Progenitor cell of endocrine pancreas (in vitro differentiated cells): ENCODE measurements at places on chromosomes 16 and 17.

GRCh38 chr16:48168075-48168474 is 12.3 kb upstream of the ABCC12 start:
- DNase-seq: no peak

DNA sequence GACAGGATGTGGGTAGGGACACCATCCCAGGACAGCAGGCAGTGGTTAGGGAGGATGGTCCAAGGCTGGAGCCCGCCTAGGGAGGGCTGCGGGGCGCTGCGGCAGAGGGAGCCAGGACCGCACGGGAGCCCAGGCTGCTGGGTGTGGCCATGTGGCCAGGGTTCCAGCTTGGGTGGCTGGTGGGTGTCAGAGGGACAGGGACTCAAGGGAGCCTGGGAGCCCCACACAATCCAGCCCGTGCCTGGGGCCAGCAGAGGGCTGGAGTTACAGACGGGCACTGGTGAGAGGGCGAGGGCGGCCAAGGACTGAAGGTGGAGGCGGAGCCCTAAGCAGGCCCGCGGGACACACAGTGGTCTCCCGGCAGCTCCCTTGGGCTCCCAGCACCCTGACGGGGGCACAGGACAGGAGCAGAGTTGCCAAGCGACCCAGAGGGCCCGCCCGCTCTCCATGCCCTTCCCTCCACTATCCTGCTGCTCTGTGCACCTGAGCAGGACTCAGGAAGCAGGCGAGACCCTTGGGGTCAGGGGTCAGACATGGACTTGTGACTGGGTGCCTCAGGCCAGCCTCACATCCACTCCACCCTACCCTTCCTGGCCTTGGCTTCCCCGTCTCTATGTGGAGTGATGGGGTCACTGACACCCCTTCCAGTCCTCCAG is 7.1 kb downstream of the MRPL28 start:
- DNase-seq: no peak

- no peak for DNase-seq
Observed at GRCh38 chr17:60554377-60554788, 28.3 kb upstream of the APPBP2 start.

GRCh38 chr17:44979426-44979995 is 11.4 kb upstream of the C1QL1 start:
- no peak for DNase-seq

- no peak for DNase-seq
Observed at GRCh38 chr17:37177254-37177870, 198.4 kb upstream of the C17orf78 start.

DNA sequence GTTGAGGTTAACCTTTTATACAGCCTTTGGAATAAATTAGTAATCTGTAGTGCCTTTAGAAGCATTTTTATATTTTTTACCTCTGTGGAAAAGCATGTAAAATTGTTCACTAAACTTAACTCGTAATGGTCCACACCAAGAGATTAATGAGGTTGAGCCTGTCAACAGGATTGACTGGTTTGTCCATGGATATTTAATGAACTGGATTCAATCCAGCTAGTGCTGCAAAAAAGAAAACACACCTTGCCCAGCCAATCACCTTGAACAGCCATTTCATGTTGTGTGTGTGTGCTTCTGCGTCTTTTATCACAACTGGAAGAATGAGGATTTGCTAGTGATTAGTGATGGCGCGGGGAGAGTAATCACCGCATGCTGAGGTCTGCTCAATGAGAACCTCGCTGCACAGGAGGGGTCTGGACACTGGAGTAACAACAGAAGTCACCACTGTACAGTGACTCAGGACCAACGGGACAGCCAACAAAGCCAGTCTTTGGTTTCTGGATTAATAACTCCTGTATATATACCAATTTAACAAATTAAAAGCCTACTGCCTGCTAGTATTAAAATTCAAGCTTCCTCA is 33.7 kb downstream of the LITAFD start:
- DNase-seq: no peak

- no peak for DNase-seq
Observed at GRCh38 chr17:71709271-71709890, 411.4 kb upstream of the SOX9 start.

- no peak for DNase-seq
Observed at GRCh38 chr17:5897275-5897911, 172.8 kb upstream of the WSCD1 start.

GRCh38 chr16:14427371-14427948 is 202.6 kb downstream of the PARN start:
- DNase-seq: no peak

GRCh38 chr16:1494129-1494640 is 1.0 kb downstream of the TELO2 start:
- no peak for DNase-seq

DNA sequence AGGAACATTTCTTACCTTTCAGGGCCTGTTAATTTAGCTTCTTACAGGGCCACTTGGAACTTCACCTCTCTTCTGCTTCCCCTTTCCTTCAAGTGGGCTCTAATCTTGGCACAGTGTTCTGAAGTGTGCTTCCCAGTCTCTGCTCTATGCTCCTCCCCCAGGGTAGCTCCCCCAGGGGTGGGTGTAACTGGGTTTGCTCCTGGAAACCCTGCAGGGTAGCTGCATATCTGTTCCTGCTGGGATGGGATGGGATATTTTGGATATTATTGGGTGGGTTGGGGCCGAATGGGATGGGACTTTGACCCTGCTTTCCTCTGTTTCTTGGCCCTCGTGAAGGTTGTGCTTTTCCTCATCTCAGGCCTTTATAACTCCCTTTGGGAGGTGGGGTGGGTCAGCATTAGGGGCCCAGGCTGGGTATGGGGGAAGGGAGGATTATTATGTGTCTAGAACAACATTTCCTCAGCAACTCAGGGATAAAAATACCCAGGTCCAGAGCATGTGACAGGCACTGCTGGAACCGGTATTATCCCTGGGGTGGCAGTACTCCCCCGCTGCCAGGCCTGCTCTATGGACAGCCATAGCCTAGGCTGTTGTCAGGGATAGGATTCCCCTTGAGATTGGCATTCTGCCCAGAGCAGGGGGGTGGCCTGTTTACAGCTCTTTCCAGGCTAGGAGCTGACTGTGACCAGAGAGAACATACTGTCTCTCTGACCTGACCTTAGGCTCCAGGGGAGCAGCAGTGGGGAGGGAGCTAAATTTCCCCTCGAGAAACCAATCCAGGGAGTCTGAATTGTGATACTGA is 5.0 kb downstream of the NFE2L1 start:
- DNase-seq: no peak

- DNase-seq: no peak
Observed at GRCh38 chr17:66547151-66547865, 244.9 kb downstream of the PRKCA start.

- DNase-seq: no peak
Observed at GRCh38 chr17:20315821-20316220, 151.5 kb downstream of the LGALS9B start.

DNA sequence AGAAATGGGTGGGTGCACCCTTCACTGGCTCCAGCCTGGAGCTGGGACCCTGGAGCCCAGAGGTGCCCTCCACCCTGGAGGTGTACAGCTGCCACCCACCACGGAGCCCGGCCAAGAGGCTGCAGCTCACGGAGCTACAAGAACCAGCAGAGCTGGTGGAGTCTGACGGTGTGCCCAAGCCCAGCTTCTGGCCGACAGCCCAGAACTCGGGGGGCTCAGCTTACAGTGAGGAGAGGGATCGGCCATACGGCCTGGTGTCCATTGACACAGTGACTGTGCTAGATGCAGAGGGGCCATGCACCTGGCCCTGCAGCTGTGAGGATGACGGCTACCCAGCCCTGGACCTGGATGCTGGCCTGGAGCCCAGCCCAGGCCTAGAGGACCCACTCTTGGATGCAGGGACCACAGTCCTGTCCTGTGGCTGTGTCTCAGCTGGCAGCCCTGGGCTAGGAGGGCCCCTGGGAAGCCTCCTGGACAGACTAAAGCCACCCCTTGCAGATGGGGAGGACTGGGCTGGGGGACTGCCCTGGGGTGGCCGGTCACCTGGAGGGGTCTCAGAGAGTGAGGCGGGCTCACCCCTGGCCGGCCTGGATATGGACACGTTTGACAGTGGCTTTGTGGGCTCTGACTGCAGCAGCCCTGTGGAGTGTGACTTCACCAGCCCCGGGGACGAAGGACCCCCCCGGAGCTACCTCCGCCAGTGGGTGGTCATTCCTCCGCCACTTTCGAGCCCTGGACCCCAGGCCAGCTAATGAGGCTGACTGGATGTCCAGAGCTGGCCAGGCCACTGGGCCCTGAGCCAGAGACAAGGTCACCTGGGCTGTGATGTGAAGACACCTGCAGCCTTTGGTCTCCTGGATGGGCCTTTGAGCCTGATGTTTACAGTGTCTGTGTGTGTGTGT is 46.8 kb downstream of the IL21R start:
- no peak for DNase-seq

GRCh38 chr16:3050487-3050886 is 4.1 kb downstream of the MMP25 start:
- no peak for DNase-seq

DNA sequence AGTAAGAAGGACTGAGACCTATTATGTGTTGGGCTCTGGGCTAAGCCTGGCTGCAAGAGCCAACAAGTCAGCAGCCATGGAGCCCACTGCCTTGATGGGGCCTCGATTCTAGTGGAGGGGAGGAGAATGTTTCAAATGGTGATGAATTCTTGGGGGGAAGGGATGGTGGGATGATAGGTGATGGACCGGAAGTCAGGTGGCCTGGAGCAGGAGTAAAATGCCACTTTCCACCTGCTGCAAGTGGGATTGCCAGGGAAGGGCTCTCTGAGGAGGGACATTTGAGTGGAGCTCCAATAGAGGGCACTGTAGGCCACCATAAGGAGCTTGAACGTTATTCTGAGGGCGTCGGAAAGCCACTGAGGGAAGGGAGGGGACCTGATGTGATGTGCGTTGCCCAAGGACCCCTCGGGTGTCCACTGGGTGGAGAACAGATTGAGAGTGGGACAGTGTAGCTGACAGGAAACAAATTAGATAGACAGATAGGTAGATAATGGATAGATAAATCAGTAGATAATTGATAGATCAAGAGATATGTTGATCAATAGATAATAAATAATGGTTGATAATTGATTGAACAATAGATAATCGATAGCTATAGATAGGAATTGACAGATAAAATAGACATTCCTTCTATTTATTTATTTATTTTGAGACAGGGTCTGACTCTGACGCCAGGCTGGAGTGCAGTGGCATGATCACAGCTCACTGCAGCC is 18.2 kb upstream of the NXPH3 start:
- no peak for DNase-seq

GRCh38 chr16:978403-978802 is 3.2 kb upstream of the SOX8 start:
- DNase-seq: no peak

GRCh38 chr17:70034158-70034557 is 40.9 kb upstream of the KCNJ16 start:
- no peak for DNase-seq

- DNase-seq: no peak
Observed at GRCh38 chr16:85173146-85173980, 61.1 kb upstream of the CIBAR2 start.

- peak; percentile 72 for DNase-seq
Observed at GRCh38 chr17:19762515-19762961, 14.4 kb upstream of the ALDH3A1 start.

- no peak for DNase-seq
Observed at GRCh38 chr17:73286863-73287296, 24.9 kb downstream of the CDC42EP4 start.

DNA sequence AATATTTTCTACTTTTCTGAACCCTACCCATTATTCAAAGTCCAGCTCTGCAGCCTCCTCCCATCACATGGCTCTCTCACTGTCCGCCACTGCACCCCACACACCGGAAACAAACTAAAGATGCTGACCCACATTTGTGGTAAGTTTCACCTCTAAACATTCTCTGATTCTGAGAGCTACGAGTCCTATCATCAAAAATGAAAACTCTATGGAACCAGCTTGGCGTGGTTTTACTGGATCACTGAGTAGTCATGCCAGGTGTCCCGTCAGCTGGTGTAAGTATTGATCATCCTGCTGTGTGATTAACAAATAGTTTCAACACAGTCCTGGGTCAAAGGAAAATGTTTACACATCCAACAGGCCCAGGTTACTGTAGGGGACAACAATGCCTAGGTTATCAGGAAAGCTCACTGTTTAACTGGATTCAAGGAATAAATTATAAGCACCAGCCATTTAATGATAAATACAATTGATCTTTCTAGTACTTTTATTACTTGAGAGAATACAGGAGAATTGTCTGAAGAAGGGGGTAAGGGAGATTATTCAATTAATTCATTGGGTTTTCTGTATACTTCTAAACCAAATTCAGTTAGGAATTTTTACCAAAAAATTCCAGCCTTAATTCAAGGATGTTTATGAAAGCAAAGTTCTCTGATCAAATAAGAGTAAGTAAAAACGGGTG is 33.9 kb downstream of the CYTH1 start:
- no peak for DNase-seq
